Fibroblast of mammary gland (primary cell): ENCODE measurements at places on chromosomes 12 and 14.

DNA sequence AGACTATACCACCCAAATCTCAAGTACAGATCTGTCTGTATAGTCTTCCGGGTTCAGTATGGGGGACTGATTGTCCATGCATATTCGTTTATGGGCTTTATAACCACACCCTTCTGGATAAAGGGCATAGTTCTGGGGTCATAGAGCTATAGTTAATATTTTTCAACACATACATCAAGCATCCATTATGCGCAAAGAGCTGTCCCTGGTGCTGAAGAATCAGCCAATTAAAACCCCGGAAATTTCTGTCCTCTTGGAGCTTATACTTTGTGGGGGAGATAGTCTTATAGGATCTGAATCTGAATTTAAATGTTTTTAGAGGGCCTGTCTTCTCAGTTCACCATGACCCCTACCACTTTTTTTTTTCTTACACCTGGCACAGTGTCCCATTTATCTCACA is 256.7 kb downstream of the SUDS3 start:
- DNase-seq: no peak

GRCh38 chr12:123077298-123078119 is 73.4 kb downstream of the PITPNM2 start:
- DNase-seq: no peak

DNA sequence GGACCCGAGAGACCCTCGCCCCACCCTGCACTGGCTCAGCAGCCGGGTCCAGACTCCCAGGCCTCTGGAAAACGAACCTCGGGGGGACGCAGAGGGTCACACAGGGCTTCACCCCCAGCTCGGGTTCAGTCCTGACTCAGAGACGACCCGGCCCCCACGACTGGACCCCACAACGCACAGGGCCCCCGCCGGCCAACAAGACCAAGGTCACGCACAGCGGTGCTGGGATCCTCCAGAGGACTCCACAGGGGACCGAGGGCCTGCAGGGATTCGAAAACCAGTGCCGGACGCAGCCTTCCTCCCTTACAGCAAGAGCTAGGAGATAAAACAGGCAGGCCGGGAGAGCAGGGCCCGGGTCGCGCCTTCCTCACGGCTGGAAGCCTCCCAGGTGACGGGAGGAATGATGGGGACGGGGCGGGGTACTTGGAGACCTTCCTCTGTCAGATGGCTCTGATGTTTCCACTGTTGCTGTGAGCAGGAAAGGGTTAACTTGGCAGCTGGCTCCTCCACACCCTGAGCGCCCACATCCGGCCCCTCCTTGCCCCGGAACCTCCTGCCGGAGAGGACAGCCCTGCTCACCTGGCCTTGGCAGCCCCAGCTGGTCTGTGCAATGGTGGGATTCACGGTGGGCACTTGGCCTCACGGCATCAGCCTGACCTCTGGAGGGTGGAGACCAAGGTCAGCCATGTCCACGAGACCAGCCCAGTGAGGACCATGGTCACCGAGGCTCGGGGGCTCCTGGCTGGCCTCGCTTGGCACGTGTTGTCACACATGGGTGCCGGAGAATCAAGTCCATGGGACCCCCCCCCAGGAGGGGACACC is 46.2 kb downstream of the GALNT9 start:
- DNase-seq: no peak

- DNase-seq: no peak
Measured at GRCh38 chr12:32970465-32971110, 74.0 kb upstream of the PKP2 start.

- no peak for DNase-seq
Measured at GRCh38 chr12:111074965-111075364, 154.6 kb upstream of the MYL2 start.
